ENCODE measurements at places on chromosomes 13 and 19.

DNA sequence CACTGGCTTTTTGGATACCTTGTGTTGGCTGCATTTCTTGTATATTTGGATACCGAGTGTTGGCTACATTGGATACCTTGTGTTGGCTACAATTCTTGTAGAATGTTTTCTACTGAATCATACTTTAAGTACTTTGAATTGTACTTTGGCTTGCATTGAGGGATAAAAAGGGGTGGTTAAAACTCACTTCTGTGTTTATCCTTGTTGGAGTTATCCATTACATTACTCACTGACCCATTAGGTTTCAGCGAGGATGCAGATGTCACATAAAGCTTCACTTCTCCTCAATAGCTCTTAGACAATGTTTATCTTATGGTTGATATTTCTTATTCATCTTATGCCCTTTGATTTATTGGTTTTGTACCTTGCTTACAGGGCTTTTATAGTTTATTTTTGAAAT lies 43.1 kb downstream of the PDS5B start:
- no peak for DNase-seq

GRCh38 chr19:3108775-3109174 lies 14.6 kb downstream of the GNA11 start:
- peak; percentile 76 for DNase-seq

GRCh38 chr13:30796631-30797601 lies 61.6 kb downstream of the ALOX5AP start:
- no peak for DNase-seq

DNA sequence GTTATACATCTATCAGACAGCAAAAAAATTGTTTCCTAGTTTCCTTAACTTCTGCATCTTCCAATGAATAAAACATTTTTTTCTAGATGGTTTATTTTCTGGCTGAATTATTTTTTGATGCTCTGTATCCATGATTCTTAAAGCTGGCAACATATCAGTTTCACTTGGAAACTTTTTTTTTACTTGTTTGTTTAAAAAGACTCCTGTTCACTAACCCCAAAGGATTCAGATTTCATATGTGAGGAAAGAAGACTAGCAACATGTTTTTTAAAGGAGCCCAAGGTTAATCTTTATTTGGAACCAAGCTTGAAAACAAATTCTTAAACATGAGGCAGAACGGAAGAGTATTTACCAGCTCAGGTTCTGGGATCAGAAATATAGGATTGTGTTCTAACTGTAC lies 632.3 kb downstream of the SLITRK6 start:
- DNase-seq = no peak

GRCh38 chr19:40356681-40357595 lies 8.4 kb downstream of the PLD3 start:
- DNase-seq = no peak

GRCh38 chr19:36574741-36575140 lies 1.6 kb upstream of the ZNF529 start:
- DNase-seq = no peak

GRCh38 chr13:102073251-102073650 lies 328.6 kb downstream of the FGF14 start:
- no peak for DNase-seq

GRCh38 chr19:39655613-39656012 lies at the start of gene LGALS16:
LGALS16 (plus strand) TSS chr19:39655913; CDS start chr19:39655962, 49 bp downstream.
- no peak for DNase-seq

All from CD8-positive, alpha-beta T cell (primary cell).